ENCODE measurements at places on chromosomes 16 and 17.

GRCh38 chr16:57700781-57701551 lies 6.4 kb downstream of the DRC7 start:
- no peak for DNase-seq

GRCh38 chr16:3065069-3065741 lies at the start of gene IL32:
IL32 (plus strand) TSS chr16:3065640; CDS start chr16:3065812, 172 bp downstream.
- DNase-seq: peak; percentile 46

DNA sequence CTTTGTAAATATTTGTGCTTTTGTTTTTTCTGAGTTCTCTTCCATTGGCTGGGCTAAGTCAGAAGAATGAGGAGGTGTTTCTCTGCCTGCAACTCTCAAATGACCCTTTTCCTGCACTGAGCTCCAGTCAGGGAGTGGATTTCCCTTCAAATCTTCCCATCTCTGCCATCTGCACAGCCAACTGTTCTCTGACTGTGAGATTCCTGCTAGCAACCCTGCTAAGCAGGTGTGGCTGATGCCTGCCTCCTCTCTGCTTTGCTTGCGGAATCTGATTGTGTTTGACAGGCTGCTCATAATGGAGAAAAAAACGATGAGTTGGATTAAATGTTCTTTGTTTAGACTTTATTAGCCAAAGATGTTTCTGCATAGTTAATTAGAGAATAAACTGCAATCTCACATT lies 519.8 kb downstream of the TMEM114 start:
- no peak for DNase-seq

DNA sequence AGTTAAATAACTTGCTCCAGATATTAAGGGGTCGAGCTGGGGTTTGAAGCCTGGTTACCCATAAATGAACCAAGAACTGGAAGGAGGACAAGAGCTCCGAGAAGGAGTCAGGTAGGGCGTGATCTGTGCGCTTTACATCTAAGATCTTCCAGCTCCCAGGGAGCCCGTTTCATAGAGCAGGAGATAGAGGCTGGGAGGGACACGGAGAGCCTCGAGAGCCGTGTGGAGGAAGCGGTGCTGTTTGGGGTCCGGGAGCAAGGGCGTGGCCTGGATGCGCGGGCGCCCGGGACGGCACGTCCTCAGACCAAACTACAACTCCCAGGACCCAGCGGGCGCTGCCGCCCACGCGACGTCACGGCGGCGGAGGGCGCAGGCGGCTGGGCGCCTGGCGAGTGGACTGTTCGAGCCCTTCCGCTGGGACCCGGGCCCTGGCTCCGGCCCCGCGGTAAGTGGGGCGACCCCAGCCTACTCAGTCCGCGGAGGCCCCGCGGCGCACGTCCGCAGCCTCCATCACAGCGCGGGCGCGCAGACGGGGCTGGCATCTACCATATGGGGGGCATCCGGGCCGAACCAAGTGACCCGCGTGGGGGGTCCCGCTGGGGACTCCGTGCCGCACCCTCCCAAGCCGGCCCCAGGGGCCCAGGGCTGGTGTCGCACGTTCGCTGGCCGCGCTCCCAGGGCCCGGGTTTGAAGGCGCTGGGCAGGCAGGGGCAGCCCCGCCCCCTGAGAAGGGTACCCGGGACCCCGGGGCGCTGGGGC lies at the start of gene BCKDK:
TSS of gene BCKDK (plus strand) at position 352 of the 759 bp plus-strand sequence. CDS start 838 bp downstream, outside the sequence.
- DNase-seq: peak; percentile 35

DNA sequence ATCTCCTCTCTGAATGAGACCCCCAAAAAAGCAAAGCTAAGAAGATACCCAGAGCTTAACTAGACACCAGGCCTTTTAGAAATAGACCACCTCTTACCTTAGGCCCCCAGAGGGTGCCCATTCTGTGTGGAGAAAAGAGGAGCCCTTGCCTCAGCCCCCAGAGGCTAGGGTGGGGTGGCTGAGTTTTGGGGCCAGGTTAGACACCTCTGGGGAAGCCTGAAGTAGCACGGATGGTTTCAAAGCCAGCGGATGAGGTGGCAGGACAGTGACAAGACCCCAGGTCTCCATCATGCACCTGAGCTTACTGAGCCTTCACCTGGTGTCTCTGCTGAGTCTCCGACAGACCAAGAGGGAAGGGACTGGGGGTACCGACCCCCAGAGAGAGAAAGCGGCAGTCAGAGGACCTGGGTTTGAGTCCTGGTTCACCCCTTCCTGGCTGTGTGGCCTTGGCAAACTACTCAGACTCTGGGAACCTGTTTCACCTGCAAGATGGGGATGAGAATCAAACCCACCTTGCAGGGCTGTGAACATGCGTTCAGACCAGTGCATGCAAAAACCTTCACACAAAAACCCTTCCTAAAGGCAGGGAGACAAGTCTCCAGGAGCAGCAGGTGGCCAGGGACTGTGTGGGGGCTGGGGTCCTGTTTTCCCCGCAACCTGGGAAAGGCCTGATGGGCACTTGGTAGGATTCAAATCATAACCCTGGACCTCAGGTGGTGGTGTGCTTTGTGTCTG lies 7.7 kb downstream of the SCGB1C2 start:
- no peak for DNase-seq

- no peak for DNase-seq
These were observed 33.7 kb upstream of the ALDH3A1 start for GRCh38 chr17:19781488-19782458.

DNA sequence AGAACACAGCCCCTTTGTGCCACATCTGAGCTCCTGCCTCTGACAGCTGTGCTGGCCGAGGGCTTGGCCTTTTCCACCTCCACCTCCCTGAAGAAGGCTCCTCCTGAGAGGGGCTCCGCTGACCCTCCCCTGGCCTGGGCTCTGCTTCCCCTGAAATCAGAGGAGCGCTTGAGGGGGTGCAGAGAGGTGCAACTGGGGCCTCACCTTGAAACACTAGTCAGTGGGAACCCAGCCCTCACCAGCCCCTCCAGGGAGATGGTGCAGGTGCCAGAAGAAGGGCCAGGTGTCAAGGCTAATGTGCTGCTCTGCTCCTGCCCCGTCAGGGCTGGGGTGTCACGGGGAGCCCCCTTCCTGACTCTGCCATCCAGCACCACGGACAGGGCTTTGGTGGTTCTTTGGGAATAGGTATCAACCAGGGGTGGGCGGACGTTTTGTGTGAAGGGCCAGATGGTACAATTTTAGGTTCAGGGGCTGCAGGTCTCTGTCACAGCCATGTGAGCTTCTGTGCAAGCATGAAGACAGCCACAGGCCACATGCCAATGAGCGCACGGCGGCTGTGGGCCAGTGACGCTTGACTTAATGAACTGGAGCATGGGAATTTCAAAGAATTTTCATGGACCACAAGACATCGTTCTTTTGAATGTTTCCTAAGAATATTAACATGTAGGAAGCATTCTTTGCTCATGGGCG lies 2.1 kb upstream of the ZG16B start:
- no peak for DNase-seq

DNA sequence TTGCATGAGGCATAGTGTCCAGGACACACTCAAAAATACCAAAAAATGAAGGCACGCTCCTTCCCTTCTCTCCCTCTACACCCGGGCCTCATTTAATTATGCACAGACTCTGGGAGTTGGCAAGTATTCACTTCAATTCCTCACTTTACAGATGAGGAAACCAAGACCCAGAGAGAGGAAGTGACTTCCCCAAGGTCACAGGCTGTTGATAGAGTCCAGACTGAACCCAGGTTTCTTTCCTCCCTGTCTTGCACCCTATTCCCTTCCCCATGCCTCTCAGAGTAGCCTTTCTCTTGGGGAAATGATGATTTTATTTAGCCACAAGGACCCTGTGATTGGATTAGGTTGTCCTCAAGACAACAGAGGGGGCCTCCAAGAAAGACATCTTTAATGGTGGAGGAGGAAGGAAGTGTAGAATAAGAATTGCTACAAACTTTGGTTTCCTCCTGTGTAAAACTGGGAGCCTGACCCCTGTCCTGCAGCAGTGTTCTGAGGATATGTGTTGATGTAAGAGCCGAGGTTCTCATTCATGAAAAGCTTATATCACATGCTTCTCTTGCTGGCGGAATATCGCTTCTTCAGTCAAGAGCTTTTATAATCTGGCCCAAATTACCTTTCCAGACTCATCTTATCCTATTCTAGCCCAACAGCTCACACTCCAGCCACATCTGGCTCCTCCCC lies 48.8 kb upstream of the SIAH1 start:
- DNase-seq: no peak

DNA sequence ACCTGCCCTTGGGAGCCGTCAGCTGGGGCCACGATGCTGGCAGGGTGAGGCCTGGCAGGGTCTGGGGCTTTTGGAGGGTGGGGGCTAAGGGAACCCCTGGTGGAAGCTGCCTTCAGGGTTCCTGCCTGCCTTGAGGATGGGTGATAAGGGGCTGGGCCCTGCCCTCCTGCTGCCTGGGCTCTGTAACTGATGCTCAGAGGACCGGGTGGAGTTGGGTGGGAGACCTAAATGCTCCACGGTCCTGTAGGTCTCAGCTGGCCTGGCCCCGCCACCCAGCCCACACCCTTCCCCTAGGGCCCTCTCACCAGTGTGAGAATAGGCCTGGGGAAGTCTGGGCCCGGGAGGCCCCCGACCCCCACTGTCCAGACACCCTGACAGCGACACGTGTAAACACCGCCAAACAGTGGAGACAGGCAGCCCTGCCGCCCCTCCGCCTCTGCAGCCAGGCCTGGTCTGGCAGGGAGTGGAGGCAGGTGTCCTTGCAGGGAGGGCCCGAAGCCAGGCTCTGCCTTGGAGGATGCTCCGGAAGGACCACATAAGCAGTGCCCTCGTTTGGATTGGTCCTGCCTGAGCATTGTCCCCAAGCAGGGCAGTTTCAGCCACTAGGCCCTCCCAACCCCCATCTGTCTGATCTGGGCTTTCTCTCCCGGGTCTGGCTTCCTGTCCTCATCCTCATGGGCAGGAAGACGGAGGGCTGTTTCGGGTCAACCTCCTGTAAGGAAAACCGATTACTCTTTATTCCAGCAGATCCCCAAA lies 6.5 kb upstream of the BAHCC1 start:
- DNase-seq: no peak

- no peak for DNase-seq
These were observed 5.7 kb downstream of the DLG4 start for GRCh38 chr17:7213895-7214299.

- no peak for DNase-seq
These were observed 121.3 kb downstream of the MGAT5B start for GRCh38 chr17:76989519-76989918.

- DNase-seq: no peak
These were observed 8.1 kb downstream of the NOL11 start for GRCh38 chr17:67725807-67726206.

- DNase-seq: no peak
These were observed 22.0 kb downstream of the ZFPM1 start for GRCh38 chr16:88475037-88475436.

GRCh38 chr16:47865337-47865855 lies 290.4 kb downstream of the ABCC12 start:
- no peak for DNase-seq

GRCh38 chr17:73933871-73934270 lies 269.6 kb upstream of the RPL38 start:
- DNase-seq: no peak

DNA sequence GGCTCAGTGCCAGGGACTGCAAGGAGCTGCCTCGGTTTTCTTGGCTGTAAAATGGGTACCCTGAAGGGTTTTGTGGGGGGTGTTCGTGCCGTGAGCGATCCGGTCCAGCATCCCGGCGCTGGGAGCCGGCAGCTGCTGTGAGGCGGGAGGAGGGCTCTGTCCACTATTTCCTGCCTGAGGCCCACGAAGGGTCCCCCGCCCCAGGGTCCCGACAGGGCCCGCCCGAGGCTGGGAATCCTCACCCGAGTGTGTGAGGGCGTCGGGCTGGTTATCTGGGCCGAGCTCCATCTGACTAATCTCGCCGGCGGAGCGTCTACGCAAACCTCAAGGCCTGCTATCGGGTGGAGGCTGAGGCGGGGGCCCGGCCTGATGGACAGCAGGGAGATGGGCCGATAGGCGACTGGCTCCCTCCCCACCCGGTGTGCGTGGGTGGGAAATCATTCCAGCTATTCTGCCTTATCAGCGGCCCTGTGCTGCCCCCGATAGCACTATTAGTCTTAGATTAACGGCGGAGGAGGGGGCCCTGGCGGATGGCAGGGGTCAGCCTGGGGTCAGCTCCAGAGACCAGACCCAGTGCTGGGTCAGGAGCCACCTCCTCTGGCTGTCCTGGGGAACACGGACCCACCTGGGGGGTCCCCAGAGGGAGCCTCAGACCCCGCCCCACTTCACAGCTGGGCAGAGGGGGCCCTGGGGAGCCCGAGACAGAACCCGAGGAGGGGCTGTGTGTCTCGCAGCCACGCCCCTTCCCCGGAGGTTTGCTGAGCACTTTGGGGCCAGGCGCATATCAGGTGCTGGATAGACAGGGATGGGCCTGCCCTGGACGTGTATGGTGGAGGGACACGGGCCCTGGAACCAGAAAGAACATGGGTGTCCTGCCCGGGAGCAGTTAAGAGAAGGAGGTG lies 44.7 kb downstream of the ZFPM1 start:
- DNase-seq: no peak

- DNase-seq: no peak
These were observed 59.6 kb upstream of the CIBAR2 start for GRCh38 chr16:85171759-85172454.

DNA sequence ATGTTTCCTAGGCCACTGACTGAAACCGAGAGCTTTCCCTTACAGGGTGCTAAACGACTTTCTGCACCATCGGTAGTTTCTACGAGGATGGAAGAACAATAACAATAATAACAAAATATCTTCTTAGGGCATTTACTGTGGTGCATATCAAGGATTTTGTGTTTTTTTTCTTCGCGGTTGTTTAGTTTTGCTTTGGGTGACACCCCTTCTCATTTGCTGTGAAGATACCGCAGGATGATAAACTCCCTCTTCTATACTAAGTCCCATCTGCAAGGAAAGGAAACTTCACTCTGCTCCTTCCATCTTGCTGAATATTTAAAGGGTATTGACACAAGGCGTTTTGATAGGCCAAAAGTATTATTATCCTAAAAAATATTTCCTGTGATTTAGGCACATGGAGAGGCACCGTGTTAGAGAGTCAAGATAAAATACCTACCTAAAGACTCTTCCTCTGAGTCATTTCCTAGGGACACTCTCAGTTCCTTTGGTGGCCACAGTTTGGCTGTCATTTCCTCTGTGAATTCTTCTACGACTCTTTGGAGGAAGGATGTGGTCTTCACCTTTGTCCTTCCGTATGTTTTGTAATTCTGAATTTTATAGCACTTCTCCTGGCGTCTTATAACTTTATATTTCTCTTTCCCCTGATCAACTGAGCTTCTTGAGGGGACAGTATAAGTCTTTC lies 318.8 kb downstream of the CDH13 start:
- no peak for DNase-seq

- DNase-seq: no peak
These were observed 858 bp upstream of the SMARCE1 start for GRCh38 chr17:40648384-40648968.

- DNase-seq: no peak
These were observed 25.0 kb downstream of the ZNF469 start for GRCh38 chr16:88407807-88408206.

DNA sequence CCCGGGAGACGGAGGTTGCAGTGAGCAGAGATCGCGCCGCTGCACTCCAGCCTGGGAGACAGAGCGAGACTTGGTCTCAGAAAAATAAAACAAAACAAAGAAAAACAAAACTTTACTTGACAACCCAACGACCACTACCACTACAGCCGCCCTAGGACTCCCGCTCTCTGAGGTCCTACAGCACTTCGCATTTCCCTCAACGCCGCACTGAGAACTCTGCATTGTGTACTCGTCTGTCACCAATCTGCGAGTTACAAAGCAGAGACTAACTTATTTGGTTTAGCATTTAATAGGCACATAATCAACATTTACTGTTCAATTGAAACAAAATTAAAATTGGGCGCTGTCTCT lies 479 bp upstream of the ZNF207 start:
- no peak for DNase-seq
